ENCODE measurements at places on chromosomes 2 and 18.

DNA sequence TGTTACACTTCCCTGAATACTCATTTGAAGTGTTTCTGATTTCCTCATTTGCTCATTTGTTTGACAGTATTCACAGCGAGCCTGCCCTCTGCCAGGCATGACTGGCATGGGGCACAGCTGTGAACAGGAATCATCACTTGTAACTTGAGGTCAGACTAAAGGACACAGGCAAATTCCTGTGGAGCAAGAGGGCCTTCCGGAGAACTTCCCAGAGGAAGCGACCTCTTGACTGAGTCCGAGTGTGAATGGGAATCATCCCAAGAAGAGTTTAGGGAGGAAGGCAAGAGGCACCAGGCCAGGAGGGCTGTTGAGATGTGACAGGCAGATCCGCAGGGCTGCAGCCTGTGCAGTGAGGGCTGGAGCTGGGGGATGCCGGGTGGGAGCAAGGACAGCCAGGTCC, 45.4 kb downstream of the LIMS1 start:
- no peak for DNase-seq

DNA sequence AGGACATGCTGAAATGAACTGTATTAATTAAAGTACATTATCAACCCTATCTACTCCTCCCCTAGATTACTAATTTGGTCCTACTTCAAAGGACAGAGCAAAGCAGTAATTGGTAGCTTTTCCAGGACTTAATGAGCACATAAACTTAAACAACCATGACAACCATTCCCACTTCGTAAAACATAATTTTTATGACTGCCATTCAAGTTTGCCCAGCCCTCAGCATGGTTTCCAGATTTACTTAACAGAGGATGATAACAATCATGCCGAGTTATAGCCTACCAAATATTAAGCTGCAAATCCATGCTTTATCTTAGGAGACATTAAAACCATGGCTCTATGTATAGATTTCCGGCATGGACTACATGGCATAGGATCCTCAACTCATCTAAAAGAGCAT, 401.1 kb upstream of the CHAC2 start:
- no peak for DNase-seq

DNA sequence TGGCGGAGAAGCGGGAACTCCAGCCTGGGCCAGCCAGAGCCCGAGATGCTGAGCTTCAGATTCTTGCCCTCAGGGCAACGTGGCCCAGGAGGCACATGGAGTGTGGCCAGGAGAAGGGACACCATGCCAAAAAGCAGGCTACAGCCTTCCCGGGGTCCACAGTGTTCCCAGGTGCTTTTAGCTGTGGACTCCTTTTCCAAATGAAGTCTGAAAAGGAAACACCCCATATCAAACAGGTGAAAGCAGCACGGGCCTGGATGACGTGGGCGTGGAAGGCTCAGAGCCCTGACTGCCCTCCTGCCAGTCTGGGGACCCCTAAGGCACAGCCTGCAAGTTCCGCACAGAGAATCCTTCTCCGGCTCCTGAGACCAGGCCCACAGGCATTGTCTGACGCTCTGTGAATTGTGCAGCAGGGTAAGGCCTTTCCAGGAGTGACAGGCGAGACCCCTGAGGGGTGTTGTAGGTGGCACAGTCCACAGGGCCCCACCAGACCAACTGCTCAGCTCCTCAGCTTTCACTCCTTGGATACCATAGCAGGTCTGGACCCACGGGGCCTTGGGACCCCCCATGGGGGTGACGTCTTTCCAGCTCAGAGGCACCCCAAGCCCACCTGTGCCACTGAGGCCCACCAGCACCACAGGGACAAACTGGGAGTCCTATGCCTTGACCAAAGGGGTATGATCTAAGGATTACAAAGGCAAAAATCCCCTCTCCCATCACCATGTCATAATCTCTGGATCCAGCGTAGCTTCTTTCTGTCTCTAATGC, 69.6 kb upstream of the RAB6C start:
- no peak for DNase-seq

- no peak for DNase-seq
Observed at GRCh38 chr18:28208712-28209265, 31.9 kb upstream of the CDH2 start.

DNA sequence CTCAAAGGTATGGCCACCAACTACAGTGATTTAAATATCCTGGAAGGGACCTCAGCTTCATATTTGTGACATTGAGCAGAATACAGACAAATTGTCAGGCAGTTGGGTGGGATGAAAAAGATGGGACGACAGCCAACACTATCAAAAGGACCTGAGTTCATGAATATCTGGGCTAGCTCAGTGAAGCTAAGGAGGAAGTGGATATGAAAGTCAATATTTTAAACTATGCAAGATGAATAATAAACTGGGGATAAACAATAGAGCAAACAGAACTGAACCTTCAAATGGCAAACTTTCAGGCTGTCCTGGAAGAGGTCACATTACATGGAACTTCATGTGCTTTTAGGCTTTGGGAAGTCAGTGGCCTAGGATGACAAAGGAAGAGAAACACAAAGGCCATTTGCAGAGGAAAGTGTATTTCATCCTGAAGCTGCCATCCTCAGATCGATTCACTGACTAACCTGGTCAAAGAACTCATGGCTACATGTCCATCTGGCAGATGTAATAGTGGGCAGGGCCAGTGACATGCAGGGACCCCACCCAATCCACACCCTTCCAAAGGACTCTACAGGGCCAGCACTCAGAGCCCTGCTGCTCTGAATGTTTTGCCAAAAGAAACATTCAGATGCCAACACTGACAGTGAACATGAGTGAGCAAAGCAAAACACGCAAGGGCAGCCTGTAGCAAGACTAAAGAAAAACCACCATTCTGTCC, 175.7 kb downstream of the ETAA1 start:
- DNase-seq, result no peak

DNA sequence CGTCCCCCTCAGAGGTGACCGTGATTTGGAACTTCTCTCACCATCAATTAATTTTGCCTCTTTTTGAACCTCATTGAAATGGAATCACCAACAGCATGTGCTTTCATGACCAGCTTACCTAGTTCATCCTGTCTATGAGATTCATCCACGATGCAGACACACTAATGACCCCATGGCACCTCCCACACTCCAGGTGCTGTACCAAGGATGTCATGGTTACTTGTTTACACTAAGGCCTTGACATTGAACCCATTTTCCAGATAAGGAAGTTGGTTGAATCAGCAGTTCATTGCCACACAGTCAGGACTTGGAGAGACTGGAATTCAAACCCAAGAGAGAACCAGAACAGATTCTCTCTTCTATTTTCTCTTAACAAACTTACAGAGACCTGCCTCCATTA, 139.0 kb downstream of the ZFP36L2 start:
- no peak for DNase-seq

- no peak for DNase-seq
Observed at GRCh38 chr2:152606081-152606480, 111.2 kb downstream of the PRPF40A start.

DNA sequence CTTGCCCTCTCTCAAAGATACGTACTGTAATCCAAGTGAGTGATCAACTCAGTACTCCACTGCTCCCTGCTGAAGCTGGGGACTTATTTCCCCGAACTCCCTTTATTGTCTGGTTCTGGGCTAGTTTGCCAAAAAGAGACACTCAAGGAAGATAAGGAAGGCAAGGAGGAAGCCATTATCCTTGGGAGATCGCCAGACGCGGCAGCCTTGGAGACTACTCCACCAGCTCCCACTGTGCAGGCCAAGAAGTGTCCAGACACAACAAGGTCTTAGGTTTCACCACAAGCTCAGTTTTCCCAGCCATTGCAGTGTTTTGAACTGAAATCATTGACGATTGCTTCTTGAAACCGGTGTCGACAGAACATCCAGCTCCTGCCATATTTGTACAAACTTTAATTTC, 439.6 kb upstream of the UBE2E3 start:
- DNase-seq, result no peak

DNA sequence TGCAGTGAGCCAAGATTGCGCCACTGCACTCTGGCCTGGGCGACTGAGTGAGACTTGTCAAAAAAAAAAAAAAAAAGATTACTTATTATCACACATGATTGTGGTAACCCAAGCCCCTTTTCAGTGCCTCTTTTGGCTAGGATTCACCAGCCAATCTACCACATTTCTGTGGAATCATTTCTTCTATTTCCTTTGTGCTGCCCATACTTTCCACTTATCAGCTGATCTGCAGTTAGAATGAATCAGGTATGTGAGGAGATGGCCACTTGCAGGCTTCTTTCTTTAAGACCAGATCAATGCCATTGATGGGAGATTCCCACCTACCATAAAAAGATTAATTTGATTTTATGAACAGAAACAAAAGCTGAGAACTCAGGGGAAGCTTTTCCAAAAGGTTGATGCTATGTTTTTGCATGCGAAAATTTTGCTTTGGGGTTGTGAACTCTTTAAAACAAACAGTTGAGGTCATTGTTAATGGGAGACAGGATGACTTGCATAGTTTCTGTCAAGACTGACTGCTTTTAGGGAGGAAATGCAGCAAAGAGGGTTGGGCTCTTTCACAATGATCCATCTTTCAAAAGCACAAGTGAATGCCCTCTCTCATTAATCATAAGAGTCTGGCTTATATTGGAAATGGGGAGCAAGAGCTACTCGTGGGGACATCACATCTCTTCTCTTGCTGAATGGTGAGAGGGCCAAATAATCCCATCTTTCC, 66.9 kb upstream of the CYP26B1 start:
- no peak for DNase-seq

DNA sequence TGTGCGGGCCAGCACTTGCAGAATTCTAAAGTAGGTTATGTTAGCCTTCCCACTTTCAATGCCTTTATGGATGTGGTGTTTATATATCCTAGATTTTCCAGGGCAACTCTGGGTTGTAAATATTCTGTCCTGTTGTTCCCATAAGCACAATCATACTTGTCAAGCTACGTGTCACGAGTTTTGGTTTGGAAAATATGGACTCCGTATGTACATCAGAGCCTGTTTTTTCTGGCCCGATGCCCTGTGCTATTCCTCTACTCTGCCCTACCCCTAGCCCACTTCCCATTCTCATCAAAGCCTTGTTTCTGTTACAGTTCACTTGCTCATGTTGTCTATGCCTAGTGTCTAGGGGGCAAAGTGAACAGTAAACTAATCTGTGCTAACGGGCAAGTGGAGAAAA, 27.0 kb upstream of the ZEB2 start:
- DNase-seq, result no peak

Measured in thymus (tissue), 14 donors.